Omental fat pad (tissue), 4 donors: ENCODE measurements at places on chromosomes 4 and X. TPM values are rescaled to one million over a fixed set of nuclear protein-coding genes. Genes with fewer than 3 reads are reported as not detected.

DNA sequence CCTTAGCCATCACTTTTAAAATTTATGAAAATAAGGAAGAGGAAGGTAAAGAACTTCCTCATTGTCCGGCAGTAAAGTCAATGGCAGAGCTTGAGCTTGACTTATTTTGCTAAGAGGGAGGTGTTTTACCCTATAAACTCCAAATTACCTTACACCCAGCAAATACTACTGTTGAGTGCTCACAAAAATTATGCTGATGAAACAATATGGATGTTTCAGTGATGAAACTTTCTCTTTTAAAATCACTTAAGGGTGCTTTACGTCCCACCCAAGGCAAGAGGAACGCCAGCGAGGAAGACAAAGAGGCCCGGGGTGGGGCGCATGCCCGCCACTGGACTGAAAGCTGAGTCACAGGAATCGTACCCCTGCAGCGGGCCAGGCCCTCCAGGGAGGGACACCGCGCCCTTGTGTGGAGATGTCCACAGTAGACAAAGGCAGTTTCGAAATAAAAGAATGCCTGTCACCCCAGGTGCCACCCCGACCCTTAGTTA lies 560 bp upstream of the TMSB4X start:
- peak; percentile 32 for DNase-seq

The SPANXD gene
- not detected for total RNA-seq

The TNMD gene
- total RNA-seq = 3.0 TPM

The TRIM60 gene
- total RNA-seq = not detected

- DNase-seq = no peak
These were observed 73.3 kb upstream of the SOD3 start for GRCh38 chr4:24722026-24722568.

- no peak for DNase-seq
These were observed 167.0 kb upstream of the IL15 start for GRCh38 chr4:141469392-141469791.

DNA sequence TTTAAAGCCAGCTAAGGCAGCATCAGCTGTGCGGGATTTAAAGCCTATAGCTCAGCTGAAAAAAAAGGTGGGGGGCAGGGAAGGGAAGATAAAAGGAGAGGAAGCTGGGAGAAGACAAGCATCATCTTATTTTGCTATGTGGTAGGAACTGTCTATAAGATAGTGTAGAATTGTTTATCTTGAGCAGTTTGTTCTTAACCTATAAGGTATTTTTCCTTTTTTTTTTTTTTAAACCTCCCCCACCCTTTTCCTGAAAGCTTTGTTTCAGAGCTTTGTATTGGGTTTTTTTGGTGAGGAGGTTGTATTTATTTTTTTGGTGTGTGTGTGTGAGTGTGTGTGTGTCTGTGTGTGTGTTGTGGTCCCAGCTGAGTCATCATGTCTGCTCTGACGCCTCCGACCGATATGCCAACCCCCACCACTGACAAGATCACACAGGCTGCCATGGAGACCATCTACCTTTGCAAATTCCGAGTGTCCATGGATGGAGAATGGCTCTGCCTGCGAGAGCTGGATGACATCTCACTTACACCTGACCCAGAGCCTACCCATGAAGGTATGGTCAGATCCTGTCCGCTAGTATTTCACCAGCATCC lies 531 bp downstream of the RUFY3 start:
- DNase-seq = no peak

GRCh38 chrX:20144491-20144890 lies 2.9 kb upstream of the EIF1AX start:
- DNase-seq = no peak

The SERPINA7 gene
- total RNA-seq = not detected

The NOCT gene
- total RNA-seq = 16.8 TPM

The HEPH gene
- 5.5 TPM for total RNA-seq
